AG08395 (cell line): ENCODE measurements at places on chromosomes 1 and 21.

GRCh38 chr1:212825798-212826452 is 21.5 kb downstream of the SPATA45 start:
- DNase-seq = no peak

DNA sequence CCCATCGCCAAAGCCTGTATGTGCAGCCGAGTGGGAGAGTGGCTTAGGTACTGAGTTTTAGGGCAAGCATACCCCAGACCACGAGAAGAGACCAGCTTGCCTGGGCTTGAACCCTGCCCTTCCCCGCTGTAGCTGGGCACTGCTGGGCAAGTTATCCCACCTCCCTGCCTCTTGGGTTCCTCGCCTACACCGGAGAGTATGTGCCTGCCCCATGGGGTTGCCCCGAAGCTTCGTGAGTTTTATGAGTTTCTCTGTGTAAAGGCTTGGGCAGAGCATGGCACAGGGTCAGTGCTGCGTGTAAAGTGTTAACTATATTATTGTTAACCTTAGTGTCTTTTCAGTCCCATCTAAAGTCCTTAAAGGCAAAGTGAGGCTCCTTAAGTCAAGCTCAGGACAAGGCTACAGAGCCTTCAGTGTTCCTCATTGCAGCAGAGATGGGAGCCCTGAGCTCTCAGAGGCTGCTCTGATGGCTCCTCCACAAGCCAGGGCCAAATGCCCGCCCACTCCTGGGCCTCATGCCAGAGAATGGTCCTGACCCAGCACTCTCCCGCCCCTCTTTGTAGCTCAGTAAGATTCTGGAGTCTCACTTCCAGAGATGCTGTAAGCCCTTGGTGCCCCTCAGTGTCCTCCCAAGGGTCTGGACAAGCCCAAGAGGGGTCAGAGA is 37.0 kb upstream of the KCNA10 start:
- no peak for DNase-seq

DNA sequence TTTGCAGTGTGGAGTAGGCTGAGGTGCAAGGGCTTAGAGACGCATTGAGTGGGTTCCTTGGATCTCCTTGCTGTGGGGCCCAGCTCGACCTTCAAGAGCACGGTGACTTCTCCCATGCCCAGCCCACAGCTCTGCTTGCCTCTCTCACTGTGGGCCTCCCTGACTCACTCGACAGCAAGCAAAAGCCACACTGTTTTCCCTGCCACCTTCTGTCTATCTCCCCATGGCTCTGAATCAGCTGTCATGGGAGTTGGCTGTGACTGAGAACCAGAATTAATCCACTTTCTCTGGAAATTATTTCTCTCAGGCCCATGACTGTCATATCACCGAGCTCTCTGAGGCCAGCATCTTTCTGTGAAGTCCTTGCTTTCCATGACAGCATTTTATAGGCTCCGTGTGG is 140.7 kb downstream of the NOS1AP start:
- no peak for DNase-seq

DNA sequence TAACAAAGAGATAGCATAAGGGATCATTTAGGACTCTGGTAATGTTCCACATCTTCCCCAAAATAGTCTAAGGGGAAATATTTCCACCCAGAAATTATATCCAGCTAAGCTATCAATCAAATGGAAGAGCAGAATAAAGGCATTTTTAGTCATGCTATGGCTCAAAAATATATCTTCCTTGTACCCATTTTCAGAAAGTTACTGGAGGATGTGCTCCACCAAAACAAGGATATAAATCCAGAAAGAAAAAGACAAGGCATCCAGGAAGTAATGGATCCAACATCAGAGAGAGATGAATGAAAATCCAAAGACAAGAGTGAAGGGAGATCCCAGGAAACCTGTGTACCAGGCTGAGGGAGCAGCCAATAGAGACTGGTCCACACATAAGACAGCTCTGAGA is 2.7 kb upstream of the KRTAP10-8 start:
- DNase-seq = no peak

GRCh38 chr1:39394598-39394997 is 96.8 kb upstream of the BMP8A start:
- DNase-seq = no peak

GRCh38 chr1:112981426-112981825 is 25.4 kb upstream of the SLC16A1 start:
- no peak for DNase-seq
